Sigmoid colon (tissue), 7 donors: ENCODE measurements at places on chromosomes 5 and 9. TPM values are rescaled to one million over a fixed set of nuclear protein-coding genes. Genes with fewer than 3 reads are reported as not detected.

OBP2B gene
- polyA plus RNA-seq = not detected

SEC61B gene
- polyA plus RNA-seq = 301 TPM

FOXD4L3 gene
- 0.60 TPM for polyA plus RNA-seq

PCDHGB6 gene
- not detected for polyA plus RNA-seq

CREBRF gene
- 6.6 TPM for polyA plus RNA-seq
